ENCODE measurements at places on chromosomes 5 and 9. TPM values are rescaled to one million over a fixed set of nuclear protein-coding genes. Genes with fewer than 3 reads are reported as not detected.

Gene FCN2
- total RNA-seq: not detected

Gene SLC35D2
- total RNA-seq: 6.8 TPM

Gene PPP2R2B
- 0.52 TPM for total RNA-seq

Gene GPR151
- total RNA-seq: not detected

Gene PDE6A
- not detected for total RNA-seq

Gene FAM114A2
- 23.1 TPM for total RNA-seq

Gene IL9
- not detected for total RNA-seq
